DMS79 treated with DMSO at 0.1 percent for 48 hours (cell line): ENCODE measurements at places on chromosomes 12 and 14.

DNA sequence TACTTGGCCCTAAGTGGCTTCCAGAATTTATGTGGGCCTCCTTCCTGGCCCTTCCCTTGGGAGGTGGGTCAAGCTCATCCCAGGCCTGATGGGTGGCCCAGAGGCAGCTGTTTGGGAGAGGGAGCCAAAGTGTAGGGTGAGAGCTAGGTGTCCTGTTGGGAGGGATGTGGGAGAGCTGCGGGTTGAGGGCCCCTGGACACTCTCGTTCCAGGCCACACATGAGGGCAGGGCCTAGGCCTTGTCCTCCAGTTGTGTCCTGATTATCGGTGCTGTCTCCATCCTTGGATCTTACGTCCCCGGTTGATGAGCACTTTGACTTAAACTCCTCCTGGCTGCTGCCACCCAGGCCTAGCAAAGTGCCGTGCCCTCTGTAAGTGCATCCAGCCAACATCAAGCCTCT lies 177.5 kb upstream of the VASH1 start:
- DNase-seq, result no peak

GRCh38 chr12:64461634-64462414 lies 9.9 kb downstream of the TBK1 start:
- DNase-seq, result no peak

DNA sequence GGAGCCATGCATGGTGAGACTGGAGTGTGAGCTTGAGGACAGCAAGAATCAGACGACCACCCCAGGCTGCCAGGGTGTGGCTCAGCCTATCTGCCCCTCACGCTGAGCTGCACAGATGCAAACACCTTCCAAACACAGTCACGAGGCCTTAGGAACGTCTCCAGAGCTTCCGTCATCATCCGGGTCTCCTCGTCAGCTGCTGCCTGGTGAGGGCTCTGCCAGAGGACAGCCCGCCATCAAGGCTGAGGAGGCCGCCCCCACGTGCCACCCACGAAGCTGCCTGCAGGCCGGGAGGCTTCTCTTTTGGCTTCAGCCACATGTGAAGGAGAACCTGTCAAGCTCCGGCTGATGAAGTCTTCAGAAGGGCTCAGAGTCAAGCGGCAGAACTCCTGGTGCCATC lies 13.4 kb downstream of the DDX51 start:
- no peak for DNase-seq

GRCh38 chr14:22163051-22163450 lies 426.0 kb downstream of the DAD1 start:
- DNase-seq, result no peak

GRCh38 chr12:24352363-24352762 lies 402.9 kb upstream of the SOX5 start:
- no peak for DNase-seq

- DNase-seq, result peak; percentile 75
Measured at GRCh38 chr14:51394384-51394783, 154.3 kb downstream of the TMX1 start.

DNA sequence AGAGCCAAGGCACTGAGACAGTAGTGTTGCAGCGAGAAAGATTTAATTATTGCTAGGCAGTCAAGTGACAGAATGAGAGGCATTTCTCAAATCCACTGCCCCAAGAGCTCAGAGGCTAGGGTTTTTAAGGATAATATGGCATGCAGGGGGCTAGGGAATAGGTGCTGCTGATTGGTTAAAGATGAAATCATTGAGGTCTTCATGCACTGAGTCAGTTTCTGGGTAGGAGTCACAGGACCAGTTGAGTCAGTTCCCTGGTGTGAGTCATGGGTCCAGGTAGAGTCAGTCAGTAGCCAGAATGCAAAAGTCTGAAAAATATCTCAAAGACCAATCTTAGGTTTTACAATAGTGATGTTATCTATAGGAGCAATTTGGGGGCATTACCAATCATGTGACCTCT lies 323.8 kb downstream of the RGS6 start:
- no peak for DNase-seq

DNA sequence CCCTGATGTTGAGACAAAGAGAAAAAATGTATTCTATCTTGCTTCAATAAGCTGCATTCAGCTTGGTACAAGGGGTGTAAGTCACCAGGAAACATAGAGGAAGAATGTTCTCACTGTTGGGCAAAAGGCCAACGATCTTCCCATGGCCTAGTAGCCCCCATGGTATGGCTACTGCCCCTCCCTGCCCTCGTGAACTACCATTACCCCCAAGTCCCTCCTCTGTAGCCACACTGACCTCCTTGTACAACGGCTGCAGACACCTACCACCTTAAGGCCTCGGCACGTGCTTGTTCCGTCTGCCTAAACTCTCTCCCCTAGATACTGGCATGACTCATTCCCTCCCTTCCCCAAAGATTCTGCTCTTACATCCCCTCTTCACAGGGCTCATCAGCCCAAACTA lies 81.9 kb upstream of the ANO2 start:
- DNase-seq, result no peak

DNA sequence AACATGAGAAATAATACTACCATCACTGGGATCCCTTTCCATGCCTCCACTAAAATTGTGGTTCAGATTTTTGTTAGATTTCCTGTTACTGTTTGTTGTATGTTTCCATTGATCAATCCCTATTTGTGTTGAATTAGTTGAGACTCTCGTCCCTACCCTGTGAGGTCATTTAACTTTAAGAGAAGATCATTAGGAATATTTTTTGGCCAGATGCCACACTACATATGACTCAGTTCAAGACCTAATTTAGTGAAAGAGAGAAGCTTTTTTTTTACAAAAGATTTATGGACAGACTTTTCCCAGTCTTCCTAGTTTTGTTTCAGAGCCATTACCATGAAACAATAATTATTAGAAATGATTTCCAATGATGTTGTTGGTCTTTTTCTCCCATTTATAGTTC lies 35.5 kb downstream of the CPSF6 start:
- DNase-seq, result no peak
